ENCODE measurements at places on chromosomes 3 and 15.

- DNase-seq = no peak
These were observed 85.9 kb upstream of the ABHD2 start for GRCh38 chr15:89002281-89002761.

GRCh38 chr3:127153506-127153815, 39.5 kb upstream of the PRR23E start:
- DNase-seq = no peak

GRCh38 chr15:70876011-70876410, 16.2 kb downstream of the THAP10 start:
- DNase-seq = no peak

DNA sequence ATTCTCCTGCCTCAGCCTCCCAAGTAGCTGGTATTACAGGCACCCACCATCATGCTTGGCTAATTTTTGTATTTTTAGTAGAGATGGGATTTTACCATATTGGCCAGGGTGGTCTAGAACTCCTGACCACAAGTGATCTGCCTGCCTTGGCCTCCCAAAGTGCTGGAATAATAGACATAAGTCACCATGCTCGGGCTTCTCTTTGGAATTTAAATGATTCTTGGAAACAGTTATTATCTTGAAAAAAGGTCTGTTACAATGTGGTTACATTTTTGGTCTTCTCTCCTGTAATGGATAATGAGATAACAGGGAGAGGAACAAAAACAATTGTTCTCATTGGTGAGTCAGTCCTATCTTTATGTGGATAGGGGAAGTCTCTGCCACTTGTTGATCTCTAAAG, 59.8 kb upstream of the AADACL2 start:
- no peak for DNase-seq

GRCh38 chr3:159850481-159850880, 138.2 kb upstream of the IL12A start:
- no peak for DNase-seq

- no peak for DNase-seq
These were observed 40.3 kb downstream of the THBS1 start for GRCh38 chr15:39621210-39621609.

- no peak for DNase-seq
These were observed 135.8 kb downstream of the GREM1 start for GRCh38 chr15:32853592-32853991.

- DNase-seq = no peak
These were observed 212.2 kb downstream of the FOXP1 start for GRCh38 chr3:71371282-71371681.

DNA sequence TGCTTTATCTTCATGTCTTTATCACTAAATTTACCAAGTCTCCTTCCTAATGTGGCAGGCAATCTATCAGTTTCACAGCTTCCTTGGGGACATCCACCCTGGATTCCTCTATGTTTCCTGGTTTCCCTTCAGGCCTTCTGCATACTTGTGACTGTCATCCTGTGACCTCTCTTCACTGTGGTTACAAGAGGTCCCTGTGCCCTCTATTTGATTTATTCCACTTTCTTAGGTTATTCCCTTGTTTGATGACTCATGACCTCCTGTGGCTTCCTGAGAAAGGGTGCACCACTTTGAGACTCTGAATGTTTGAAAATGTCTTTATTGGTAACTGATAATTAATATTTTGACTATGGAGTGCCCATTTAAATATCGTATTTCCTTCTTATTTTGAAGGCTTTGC, 60.5 kb upstream of the KY start:
- DNase-seq = no peak

- peak; percentile 54 for DNase-seq
These were observed 64.6 kb downstream of the CRTC3 start for GRCh38 chr15:90594301-90594738.

DNA sequence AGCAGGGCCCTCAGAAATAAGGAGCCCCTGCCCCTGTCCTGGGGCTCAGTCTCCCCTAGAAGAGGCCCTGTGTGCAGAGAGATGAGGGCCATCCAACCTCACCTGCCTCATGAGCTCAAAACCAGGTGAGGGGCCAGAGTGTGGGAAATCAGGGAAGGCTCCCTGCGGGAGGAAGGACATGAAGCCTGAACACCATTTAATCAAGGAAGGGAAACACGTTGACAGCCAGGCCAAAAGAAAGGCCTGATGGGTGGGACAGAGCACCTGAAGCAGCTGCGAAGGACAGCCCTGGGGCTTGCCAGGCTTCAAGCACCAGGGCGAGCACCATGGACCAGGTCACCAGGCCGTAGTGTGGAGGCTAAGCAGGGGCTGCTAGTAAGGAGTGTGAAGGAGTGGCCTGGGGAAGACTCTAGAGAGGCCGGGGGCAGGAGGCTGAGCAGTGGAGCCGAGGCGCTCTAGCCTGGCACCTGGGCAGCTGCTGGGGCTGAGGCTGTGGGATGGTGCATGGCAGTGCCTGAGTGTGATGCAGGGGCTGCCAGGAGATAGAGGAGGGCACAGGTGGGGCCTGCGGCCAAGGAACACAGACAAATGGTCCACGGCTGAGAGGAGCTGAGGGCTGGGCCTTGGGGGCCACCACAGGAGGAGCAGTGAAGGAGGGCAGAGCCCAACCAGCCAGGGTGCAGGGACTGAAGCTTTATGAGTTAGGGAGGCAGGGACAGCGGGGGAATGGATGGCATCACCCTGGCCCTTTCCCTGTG, 16.1 kb downstream of the ACAA1 start:
- DNase-seq = no peak

GRCh38 chr3:127162947-127163645, 29.8 kb upstream of the PRR23E start:
- DNase-seq = no peak

GRCh38 chr3:170438836-170439235, 20.2 kb downstream of the CLDN11 start:
- no peak for DNase-seq

DNA sequence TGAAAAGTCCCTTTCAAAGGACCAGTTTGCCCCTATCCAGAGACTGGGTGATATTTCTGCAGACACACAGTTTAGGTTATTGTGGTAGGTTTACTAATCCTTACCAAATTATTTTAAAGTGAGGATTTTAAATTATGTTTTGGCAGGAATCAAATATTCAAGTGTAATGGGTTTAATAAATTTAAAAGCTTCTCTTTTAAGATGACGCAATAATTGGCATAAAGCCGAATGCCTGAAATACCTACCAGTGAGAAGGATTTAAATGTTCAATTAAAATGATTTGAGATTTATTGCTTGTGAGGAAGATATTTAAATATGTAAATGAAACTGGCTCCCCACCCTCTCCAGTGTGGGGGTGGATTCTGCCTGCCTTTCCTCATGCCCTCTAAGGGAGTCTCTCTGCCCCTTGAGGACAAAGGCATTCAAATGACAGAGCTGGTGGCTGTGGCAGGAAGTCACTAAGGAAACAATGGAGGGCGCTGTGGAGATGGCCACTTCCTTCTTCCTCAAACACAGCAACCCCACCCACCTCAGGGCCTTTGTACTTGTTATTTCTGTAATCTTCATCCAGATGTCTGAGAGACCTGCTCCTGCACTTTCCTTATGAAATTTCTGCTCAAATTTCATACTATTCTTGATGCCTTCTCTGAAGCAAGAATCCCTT, 131.7 kb downstream of the TNIK start:
- no peak for DNase-seq

- DNase-seq = no peak
These were observed 25.9 kb downstream of the GPR160 start for GRCh38 chr3:170063691-170064090.

DNA sequence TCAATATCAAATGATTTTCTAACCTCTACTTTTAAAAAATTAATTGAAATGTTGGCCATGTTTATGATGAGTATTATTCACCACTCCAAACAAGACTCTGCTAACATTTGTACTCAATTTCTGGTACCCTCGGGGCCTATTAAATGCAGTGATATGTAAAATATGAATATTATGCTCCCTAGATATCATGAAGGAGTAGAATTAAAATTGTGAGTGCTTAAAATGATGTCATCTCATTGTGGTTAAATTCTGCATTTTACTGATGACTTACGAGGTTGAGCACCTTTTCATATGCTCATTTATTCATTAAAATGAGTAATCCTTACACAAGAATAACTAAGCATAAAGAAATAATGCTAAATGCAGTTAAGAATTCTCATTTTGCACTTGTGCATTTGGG, 159.9 kb downstream of the OCA2 start:
- DNase-seq = no peak

- DNase-seq = no peak
These were observed 388.5 kb downstream of the MAGI1 start for GRCh38 chr3:65650247-65650646.

- DNase-seq = no peak
These were observed 11.0 kb downstream of the MRAS start for GRCh38 chr3:138359148-138359918.

- no peak for DNase-seq
These were observed 44.8 kb downstream of the POLR2M start for GRCh38 chr15:57751177-57751800.

DNA sequence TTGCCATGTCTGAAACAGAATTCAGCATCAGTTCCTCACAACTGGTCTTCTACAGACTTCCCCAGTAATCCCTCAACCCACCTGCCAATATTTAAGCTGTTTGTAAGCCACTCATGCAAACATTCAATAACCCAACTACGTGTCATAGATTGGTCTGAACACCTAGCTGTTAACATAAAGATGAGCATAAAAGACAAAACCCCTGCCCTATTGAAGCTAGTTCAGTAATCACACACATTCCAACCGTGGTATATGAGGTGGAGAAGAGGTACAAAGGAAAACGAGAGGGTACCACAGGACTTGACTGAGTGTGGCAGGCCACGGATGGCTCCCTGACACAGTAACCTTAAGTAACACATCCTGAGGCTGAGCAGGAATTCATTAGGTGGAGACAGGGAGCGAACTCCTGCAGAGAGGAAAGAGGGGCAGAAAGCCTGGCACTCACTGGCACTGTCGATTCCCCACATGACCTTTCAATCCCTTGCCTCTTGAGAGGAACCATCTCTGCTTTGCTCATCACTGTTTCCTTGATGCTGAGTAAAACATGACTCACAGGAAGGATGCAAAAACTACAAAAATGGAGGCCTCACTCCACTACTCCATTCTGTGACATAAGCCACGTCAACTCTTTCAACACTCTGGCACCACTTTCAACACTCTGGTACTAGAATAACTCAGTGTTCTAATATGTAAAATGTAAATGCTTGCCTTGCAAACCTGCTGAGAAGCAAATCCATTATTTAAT, 31.3 kb downstream of the RPN1 start:
- DNase-seq = no peak

DNA sequence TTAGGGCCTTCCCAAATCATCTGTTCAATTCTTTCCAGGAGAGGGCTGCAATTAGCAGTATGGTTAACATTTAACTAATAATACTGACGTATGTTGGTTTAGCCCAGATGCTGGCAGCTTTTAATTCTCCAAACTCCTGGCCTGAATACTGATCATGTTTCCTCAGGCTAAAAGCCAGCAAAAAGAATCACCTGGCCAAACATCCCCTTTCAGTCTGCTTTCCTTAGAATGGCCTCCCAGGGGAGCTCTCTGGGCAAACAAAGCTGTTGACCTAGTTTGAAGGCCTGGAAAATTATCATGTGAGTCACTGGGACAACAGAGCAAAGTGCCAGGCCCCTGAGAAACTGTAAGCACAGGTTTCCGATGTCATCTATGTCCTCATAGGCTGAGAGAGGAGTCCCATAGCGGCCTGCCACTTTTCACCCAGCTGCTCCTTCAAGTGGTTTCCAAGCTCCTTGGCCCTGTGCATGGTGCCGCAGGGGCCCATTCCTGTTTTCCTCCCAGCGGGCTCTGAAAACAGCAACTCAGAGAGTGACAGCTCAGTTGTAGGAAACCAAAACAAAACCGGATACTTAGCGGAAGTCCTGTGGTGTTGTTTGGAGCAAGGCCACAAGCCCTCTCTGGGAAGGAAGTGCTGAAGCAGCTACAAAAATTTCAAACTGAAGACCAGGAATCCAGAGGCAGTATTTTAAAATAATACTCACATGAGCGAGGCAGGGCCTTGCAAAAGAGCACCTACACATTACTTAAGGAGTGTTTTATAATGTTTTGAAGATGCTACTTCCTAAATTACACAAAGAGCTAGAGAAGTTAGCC, 36.5 kb upstream of the RAB11A start:
- peak; percentile 33 for DNase-seq

DNA sequence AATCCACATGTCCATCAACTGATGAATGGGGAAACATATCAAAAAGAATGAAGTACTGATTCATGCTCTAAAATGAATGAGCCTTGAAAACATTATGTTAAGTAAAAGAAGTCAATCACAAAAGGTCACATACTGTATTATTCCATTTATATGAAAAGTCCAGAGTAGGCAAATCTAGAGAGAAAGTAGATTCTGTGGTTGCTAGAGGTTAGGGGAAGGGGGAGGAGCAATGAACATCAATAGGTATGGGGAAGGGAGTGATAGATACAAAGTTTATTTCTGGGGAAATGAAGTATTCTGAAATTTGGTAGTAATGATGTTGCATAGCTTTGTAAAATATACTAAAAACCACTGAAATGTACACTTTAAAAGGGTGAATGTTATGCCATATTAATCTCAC, 14.5 kb downstream of the SERP1 start:
- DNase-seq = no peak

- no peak for DNase-seq
These were observed at the start of gene HCN4 for GRCh38 chr15:73368301-73369136. TSS of gene HCN4 (minus strand) at chr15:73368958. CDS start at chr15:73368270, 688 bp downstream.

DNA sequence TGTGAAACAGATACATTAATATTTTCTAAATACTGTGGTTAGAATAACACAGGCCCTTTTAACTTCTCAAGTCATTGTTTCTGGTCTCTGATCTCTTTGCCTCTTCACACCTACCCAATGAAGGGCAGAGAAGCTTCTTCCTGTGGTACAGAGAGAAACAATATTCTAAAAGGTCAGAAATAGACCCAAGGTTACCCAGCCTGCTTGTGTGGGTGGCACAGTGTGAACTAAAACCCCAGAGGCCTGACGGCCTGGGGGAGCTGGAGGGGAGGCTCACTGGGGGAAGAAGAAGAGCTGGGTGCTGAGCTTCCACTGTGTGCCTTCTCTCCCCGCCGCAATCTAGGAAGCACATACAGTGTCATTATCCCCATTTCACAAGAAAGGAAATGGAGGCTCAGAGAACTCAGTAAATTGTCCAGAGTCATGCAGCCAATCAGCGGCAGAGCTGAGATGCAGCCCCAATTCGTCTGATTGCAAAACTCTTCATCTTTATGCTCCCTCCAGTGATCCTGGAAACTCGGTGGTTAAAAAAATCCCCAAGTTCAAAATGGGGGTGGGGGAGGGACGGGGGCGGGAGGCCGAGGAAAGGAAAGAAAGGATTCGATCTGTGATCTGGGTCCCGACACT, 64.1 kb upstream of the HEG1 start:
- no peak for DNase-seq

- DNase-seq = no peak
These were observed 22.0 kb upstream of the DOCK3 start for GRCh38 chr3:50652709-50653108.
